ENCODE measurements at places on chromosomes 16 and 17.

DNA sequence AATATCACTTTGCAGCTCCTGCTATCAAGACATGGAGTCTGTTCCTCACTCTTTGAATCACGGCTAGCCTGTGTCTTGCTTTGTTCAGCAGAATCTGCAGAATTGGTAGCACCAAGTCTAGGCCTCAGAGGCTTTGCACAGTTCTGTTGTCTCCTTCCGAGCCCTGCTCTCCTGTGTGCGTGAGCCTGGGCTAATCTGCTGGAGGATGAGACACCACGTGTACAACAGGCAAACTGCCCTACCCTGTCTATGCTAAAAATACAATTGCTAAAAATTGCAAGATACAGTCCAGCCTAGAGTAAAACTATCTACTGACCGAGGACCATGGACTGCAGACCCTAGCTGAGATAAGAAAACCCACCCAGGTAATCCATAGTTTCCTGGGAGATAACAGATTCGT, 484.7 kb downstream of the NPIPA7 start:
- no peak for DNase-seq

GRCh38 chr16:64657316-64658011, 464.4 kb downstream of the CDH11 start:
- no peak for DNase-seq

GRCh38 chr17:42618442-42619150, 9.1 kb downstream of the TUBG1 start:
- DNase-seq: no peak

DNA sequence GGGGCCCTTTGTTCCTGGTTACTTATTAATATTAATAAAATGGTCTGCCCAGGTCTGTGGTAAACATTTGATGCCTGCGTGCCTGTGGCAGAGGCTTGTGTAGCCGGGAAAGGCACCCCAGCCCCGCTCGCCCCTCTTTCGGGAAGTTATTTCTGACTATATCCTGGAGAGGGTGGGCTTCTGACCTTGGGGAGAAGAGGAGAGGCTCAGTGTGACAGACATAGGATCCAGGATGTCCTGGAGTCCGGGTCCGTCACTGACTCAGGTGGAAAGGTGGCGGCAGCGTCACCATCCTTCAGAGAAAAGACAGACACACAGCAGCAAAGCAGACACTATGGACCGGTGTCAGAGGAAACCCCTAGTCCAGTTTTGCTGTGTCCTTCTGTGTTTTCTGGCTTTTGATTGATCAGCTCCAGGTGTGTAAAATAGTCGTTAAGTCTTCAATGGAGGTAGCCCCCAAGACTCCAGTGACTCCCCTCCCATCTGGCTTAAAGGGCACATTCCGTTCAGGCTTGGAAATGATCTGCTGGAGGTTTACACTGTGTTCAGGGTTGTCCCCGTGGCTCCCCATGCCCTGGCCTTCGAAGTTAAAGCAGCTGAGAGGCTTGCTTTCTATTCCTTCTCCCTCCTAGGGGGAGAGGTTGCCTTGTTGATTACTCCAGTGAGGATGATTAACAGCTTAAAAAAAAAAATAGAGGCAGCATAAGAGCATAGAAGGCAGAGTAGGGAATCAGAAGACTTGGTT, 81.6 kb downstream of the CCDC182 start:
- DNase-seq: no peak

- peak; percentile 65 for DNase-seq
These were observed 58.4 kb downstream of the TOM1L2 start for GRCh38 chr17:17913695-17914332.

DNA sequence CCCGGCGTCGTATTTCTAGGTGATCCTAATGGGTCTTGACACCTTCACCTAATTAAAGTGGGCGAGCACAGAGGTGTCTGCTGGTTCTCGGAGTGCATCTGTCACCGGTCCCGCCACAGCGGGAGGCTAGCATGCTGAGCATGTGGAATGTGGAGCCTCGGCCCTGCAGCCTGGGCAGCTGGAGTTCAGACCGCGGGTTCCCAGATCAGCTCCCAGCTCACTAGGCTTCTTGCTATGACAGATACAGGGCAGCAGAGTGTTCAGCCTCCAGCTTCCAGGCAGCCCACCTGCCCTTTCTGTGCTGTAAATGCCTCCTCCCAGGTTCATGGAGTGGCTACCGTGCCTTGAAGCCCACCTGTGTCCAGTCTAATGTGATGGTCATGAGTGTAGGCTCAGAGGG, 166.7 kb downstream of the CPPED1 start:
- DNase-seq: no peak

- DNase-seq: no peak
These were observed 15.2 kb upstream of the MTSS2 start for GRCh38 chr16:70701036-70701435.

DNA sequence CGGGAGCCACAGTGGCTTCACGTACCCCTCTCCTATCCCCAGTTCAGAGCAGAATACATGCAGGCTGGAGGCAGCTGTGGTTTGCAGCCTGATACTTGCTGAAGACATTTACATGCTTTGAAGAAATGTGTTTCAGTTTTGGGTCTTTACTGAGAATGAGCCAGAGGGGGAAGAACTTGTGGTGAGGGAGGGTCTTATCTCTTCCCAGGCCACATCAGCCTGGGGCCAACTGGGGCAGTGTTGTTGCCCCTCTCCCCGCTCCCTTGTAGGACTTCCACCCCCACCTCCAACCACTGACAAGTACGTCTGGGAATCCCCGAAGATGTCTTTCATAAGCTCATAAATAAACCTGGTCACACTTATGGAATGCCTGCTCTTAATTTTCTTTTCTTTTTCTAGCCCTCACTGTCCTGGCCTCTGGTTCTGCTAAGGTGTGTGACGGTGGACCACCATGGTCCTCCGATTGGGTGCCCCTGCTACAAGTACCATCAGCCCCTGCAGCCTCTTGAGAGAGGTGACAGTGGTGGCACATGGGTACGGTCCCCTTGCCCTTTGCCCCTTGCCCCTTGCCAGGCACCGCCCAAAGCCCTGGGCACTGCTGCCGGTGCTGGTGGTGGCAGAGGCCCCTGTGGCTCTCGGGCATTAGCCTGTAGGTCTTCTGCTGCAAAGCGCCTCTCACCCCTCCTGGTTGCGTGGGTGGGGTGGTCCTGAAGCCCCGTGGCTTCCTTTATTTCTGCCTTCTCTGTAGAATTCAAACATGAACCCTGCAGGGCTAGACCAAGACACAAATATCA, 144.8 kb upstream of the RPH3AL start:
- DNase-seq: no peak

DNA sequence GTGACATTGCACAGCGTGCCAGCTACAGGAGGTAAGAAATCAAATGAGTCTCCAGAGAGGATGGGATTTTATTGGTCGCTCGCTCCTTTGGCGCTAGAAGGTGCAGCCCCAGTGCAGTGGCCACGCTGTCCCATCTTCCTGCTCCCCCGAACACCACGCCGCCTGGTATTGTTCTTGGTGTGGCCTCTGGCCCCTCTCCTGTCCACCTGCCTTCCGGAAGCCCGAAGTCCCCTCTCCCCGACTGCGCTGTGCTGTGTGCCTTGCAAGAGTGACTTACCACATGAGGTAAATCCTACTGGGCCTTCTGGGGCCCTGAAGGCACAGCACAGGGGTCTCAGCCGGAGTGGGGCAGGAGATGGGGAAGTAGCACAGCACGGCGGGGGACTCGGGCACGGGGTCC, 58.2 kb downstream of the MARCHF10 start:
- DNase-seq: no peak

- DNase-seq: no peak
These were observed 30.4 kb downstream of the KDM8 start for GRCh38 chr16:27233731-27234130.

DNA sequence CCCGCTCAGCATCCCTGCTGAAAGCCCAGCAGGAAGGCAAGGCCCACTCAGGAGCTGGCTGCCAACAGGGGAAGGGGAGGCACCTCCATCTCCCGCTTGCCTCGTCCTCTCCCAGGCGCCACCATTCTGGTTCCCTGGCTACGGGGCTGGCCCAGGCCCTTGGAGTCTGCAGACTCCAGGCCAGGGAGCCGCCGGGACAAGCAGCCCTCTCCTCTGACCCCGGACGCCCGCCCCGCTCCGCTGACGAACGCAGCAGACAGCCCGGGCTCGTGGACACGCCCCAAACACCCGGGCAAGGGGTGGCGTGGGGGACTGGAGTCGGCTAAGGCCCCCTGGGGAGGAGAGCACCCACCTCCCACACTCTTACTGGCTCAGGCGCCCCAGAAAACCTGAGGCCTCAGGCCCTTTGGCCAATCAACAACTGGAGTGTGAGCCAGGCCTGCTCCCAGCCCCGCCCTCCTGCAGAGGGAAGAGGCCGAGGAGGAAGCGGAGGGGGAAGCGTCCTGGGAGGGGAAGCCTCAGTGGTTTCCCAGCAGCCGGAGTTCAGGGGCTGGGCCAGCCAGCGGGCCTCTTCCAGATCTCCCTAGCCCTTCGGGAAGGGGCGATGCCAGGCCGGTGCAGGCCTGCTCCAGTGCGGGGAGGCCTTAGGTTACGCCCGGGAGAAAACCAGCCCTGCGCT, 4.2 kb downstream of the MNT start:
- peak; percentile 99 for DNase-seq

GRCh38 chr16:30179195-30179594, 4.2 kb upstream of the CORO1A start:
- DNase-seq: no peak

- DNase-seq: peak; percentile 73
These were observed 49.8 kb upstream of the XYLT1 start for GRCh38 chr16:17520561-17520960.

GRCh38 chr17:50462446-50462845, 6.2 kb downstream of the CHAD start:
- no peak for DNase-seq

GRCh38 chr16:585351-585750, 4.5 kb upstream of the RAB40C start:
- DNase-seq: no peak

DNA sequence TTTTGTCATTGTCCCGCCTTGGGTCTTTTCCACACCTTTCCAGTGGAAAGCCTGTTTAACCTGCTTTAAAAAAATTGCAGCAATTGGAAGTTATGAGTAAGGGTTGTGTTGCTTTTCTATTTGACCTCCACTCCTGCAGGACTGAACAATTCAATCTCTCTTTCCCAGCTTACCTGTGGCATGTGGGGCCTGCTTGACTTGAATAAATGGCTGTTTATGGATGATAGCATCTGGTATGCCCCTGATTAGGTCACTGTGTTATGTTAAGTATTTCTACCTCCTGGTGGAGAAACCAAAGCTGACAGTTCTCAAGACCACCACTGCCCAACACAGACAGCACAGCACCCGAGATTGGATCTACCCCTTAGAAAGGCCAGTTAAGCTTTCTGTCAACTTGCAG, 64.8 kb upstream of the NOG start:
- DNase-seq: no peak

- DNase-seq: no peak
These were observed 201.6 kb upstream of the C17orf78 start for GRCh38 chr17:37174205-37174604.

- no peak for DNase-seq
These were observed 439.5 kb downstream of the CA10 start for GRCh38 chr17:51718983-51719382.

GRCh38 chr16:31221357-31222160, 4.6 kb upstream of the PYDC1 start:
- DNase-seq: no peak

GRCh38 chr16:5028950-5029475, 4.7 kb downstream of the NAGPA start:
- DNase-seq: no peak

GRCh38 chr17:32311028-32311536, 30.9 kb downstream of the C17orf75 start:
- DNase-seq: no peak

DNA sequence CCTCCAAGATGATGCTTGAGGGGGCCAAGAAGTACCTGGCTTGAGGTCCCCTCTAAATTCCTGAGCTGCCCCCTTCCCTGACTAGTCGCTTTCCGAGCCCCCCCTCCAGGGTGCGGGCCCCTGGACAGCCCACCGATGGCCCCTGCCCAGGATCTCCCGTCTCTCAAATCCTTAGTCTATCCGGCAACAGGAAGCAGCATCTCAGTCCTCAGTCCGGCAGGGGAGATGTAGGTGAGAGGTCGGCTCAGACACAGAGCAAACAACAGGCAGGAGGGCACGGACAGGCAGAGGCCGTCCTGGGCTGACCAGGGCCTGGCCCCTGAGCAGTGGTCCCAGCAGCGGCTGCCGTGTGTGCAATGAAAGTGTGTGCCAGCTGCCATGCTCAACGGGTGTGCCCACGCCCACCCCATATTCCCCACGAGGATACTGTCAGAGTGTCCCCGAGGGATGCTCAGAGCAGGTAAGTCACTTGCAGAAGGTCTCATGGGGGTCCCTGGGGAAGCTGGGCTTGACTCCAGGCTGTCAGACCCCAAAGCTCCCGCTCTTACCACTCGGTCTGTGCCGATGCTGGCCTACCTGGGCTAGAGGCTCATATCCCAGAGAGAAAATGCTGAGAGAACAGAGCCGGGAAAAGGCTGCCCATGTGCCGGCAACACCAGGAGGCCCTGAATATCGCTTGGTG, 7.2 kb downstream of the SLC43A2 start:
- no peak for DNase-seq

DNA sequence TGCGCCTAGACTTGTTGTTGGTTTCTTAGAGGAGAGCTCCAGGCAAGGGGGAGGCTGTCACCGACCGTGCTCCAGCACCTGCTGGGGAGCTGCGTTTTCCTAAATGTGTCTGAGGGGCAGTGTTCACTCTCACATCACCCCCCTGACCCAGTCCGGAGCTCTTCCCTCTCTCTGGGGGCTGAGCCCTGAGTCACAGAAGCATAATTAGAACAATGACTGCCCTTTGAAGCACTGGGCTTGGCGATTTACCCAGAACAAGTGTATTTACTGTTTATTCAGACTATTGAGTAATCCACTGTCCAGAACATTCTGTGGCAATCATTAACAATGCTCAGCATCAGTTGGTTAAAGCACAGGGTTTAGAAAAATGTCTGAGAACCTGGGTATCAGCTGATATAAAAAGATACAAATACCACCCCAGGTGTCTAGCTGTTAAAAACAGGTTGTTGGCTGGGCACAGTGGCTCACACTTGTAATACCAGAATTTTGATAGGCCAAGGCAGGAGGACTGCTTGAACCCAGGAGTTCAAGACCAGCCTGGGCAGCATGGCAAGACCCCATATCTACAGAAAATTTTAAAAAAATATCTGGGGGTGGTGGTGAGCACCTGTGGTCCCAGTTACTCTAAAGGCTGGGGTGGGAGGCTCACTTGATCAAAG, 8.1 kb downstream of the CES4A start:
- DNase-seq: peak; percentile 90

- no peak for DNase-seq
These were observed 979 bp downstream of the MAP3K14 start for GRCh38 chr17:45315648-45316433.

- no peak for DNase-seq
These were observed 27.5 kb downstream of the TOM1L2 start for GRCh38 chr17:17944743-17945142.

DNA sequence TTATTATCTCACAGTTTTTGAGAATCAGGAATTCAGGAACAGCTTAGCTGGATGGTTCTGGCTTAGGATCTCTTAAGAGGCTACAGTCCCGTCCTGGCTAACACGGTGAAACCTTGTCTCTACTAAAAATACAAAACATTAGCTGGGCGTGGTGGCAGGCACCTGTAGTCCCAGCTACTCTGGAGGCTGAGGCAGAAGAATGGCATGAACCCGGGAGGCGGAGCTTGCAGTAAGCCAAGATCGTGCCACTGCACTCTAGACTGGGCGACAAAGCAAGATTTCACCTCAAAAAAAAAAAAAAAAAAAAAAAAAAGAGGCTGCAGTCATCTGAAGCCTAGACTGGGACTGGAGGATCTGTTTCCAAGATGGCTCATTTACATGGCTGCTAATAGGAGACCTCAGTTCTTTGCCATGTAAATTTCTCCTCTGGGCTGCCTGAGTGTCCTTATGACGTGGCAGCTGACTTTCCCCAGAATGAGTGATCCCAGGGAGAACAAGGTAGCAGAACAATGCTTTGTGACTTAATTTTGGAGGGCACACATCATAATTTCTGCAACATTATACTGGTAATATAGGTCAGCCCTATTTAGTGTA, 95.8 kb upstream of the CORO6 start:
- DNase-seq: no peak
